ENCODE measurements at places on chromosomes 2 and 18.

- DNase-seq: peak; percentile 39
Observed at GRCh38 chr2:239831001-239831731, 194.0 kb downstream of the NDUFA10 start.

GRCh38 chr18:65091744-65092329 is 659.0 kb upstream of the CDH7 start:
- DNase-seq: no peak

DNA sequence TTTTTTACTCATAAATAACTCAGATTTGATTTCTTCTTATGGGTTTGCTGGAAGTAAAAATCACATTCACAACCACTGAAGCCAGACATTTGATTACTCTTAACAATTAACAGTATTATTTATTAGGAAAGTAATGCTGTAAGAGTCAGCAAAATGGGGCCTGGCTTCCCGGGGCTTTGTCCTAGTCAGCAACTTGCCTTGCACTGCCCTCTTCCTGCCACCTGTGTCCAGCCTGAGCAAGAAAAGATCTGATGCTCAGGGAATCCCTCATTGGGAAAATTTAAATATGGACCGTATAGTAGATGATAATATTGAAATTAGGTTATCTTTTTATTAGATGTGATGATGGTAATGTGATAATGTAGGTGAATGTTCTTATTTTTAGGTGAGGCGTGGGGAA is 30.8 kb upstream of the ACYP2 start:
- no peak for DNase-seq

- DNase-seq: no peak
Observed at GRCh38 chr2:115285416-115285815, 843.0 kb downstream of the DPP10 start.

DNA sequence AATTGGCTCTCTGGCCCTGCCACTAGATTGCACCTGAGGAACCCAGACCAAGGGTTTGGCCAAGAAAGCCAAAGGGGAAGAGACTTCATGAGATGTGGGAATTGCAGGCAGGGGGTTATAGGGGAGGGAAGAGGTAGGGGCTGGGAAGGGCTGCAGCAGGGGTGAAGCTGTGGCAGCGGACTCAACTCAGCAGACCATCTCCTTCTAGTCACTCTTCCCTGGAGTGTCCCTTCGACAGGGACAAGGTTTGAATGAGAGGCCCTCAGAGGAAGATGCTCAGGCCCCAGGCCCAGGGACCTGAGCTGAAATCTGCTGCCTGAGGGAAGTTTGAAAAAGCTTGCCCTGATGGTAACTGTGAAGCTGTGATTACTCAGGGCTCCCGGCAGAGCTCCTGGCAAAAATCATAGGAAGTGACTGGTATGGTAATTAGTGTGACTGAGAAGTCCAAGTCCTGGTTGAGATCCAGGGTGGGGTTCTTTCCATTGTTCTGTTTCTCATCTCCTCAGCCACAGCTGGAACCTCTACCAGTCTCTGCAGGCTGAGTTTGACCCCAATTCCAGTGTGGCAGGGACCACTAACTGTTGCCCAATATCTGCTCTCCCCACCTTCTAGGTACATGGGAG is 300.9 kb downstream of the CYP26B1 start:
- DNase-seq: no peak

GRCh38 chr2:40168546-40168945 is 283.3 kb downstream of the SLC8A1 start:
- DNase-seq: no peak

DNA sequence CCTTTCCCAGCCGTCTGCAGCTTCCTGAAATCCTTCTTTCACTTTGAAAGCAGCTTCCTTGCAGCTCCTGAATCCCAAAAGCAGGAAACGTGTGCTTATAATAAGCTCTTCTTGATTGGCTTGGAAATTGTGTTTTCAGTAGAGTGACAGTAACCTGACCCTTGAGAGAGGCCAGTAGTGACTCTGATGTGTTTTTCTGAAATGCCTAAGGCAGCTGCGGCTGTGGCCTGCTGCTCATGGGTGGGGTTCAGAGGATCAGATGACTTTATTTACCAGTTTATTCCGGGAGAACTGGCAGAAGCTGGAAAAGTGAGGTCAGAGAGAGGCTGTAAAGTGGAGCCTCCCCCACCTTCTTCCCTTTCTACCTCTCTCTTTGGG is 31.9 kb upstream of the RPIA start:
- no peak for DNase-seq

DNA sequence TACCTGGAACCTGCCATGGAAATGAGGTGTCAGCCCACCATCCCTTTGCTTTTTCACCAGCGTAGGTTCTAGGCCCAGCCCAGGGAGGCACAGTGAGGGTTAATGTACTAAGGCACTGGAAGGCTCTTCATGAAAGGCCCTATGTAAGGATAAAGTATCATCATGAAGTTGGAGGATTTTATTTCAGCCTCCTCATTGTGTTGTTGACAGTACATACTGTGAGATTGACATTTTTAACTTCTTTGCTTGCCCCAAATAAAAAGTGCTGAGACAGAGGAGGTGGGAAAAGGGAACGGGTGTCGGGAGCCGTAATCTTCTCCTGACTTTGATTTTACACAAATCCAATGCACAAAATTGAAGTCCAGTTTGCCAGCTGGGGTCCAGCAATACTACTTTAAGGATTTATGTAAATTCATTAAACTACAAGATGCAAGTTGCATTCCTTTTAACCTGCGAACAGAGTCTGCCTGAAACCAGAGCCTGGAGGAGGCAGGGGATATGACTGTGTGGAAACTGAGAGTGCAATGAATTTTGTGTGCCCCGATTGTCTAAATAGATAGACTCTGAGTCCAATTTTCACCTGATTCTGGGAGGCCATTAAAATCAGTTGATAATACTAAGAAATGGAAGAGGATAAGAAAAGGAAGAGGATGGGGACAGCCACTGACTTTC is 5.4 kb upstream of the NCKAP5 start:
- DNase-seq: no peak

DNA sequence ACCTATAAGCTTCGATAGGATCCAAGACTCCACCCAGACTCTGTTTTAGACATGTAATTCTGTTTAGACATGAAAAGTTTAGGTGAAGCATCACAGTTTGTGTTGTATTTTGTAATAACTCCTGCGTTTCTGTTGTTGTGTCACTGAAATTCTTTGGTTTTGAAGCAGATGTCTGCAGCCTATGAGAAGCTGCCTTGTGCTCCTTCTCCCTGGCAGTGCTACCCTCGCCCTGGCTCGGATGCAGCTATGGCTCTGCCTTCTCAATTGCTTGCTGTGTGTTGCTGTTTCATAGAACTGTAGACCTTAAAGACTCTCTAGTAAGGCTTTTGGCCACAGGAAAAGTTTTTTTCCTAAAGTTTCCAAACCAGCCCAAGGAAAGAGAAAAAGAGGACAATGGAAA is 40.2 kb upstream of the ZNF638 start:
- DNase-seq: no peak

DNA sequence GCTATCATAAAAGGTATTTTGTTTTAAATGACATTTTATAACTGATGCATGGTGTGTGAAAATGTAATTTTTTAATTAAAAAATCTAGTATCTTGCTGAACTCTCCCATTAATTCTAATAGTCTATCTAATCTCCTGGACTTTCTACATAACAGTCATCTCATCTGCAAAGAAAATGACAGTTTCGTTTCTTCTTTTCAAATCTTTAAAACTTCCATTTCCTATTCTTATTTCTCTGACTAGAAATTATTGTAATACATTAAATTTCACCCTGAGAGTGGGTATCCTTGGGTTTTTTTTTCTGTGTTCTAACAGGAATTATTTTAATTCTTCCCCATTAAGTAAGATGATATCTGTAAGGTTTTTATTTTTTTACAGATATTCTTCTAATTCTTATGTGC is 120.1 kb downstream of the KCNF1 start:
- DNase-seq: no peak

- no peak for DNase-seq
Observed at GRCh38 chr2:225612636-225613035, 213.1 kb downstream of the NYAP2 start.

DNA sequence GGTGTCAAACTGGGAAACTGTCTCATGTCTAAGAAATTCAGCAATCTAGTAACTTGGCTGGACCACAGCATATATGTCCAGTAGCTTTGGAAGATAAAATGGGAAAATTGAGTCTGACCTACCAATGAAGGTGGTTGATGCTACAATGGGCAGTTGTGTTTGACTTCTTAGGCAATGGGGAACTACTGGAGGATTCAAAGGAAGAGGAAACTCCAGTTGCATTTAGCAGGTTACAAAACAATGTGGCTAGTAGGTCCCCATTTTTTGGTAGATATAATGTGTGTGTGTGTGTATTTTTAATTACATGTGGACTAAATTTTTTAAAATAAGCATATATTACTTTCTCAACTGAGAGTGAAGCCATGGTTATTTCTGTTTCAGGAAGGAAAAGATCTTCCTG is 427.7 kb downstream of the NBAS start:
- no peak for DNase-seq

DNA sequence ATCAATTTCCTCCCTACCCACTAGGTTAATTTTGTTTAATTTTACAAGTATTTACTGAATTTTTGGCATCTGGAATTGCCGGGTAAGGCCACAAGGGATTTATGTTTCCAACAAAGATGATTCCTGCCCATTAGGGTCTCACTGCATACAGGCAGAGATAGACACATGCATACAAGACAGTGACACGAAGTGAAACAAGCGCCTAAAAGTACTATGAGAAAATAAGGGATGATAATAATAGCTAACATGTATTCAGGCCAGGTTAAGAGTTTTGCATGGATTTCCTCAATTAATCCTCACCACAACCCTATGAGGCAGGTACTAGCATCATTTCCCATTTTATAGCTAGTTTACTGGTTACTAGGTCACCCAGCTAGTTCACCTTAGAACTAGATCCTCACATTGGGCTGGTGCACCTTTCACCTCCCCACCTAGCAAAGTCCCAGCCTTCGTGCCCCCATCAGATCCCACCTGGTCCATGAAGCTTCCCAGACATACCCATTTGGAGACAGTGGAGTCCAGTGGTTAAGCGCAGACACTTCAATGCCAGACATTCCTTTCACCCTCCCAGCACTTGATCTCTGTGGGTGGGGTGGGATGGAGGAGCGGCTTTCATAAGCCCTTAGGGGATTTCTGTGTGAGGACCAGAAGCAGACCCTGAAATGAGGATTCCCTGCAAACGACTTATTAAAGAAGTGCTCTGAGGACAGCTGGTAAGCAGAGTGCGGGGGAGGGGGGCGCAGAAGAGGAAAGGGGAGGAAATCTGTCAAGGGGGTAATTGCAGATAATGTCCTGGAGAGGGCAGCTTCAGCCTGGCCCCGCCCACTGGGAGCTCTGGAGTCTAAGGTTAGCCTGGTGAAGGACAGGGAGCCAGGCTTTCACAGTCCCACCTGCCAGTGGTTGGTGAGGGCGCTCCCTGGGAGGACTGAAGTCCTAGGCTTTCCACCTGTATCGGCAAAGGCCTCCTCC is 5.8 kb upstream of the DGUOK start:
- DNase-seq: peak; percentile 71

DNA sequence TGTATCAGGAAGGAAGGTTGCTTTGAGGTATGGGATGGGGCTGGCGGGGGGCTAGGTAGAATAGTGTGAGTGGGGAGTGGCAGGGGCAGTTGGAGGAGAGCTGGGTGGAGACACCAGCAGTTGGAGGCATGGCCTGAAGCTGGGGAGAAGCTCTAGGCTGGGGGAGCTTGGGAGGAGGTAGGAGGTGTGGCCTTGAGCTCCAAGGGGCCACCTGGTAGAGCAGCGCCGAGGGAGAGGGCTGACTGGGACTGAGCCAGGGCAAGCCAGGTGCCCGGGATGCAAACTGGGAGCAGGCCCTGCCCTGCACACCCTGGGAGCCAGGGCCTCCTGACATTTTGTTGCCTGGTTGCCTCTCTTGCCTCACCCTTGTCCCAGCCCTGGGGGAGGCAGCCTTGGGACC is 33.1 kb upstream of the PDIA6 start:
- DNase-seq: no peak

- DNase-seq: no peak
Observed at GRCh38 chr2:96203130-96204028, 5.2 kb downstream of the STARD7 start.

GRCh38 chr2:65574993-65575392 is 142.6 kb upstream of the SPRED2 start:
- DNase-seq: no peak

DNA sequence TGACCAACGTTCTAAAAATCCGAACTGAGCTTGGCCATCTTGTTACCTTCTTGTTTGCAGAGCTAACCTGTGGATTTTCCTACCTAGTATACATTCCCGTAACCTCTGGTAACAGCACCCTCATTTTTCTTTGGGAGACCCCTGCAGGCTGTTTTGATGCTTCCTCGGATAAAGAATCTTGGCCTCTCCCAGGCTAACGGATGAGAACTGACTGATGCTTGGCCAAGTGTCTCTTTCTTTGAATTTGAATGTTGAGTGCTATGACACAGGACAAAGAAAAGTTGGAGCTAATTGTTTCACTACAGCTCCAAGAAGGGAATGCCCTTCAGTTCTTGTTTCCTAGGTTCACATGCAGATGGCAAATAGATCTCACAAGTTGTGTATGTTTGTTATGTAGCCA is 19.3 kb upstream of the CAVIN2 start:
- no peak for DNase-seq

- DNase-seq: no peak
Observed at GRCh38 chr2:231533086-231533776, 3.0 kb upstream of the NMUR1 start.
